ENCODE measurements at places on chromosomes 1 and 21.

DNA sequence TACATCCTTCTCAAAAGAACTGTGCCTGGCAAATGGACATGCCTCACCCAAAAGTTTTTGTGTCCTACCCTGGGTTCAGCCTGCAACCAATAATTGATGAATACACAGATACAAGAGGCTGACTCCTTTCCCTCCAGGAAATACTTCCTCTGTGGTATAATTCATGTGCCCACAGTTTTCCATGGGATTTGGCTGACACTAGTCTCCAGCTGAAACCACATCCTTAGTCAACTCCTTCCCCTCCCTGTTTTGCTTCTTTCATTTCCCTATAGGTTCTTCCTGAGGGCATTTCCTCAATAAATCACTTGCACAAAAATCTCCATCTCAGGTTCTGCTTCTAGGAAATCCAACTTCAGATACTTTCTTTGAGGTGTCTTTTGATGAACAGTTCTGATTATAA, 436.6 kb upstream of the C1orf87 start:
- ATAC-seq, result no peak

DNA sequence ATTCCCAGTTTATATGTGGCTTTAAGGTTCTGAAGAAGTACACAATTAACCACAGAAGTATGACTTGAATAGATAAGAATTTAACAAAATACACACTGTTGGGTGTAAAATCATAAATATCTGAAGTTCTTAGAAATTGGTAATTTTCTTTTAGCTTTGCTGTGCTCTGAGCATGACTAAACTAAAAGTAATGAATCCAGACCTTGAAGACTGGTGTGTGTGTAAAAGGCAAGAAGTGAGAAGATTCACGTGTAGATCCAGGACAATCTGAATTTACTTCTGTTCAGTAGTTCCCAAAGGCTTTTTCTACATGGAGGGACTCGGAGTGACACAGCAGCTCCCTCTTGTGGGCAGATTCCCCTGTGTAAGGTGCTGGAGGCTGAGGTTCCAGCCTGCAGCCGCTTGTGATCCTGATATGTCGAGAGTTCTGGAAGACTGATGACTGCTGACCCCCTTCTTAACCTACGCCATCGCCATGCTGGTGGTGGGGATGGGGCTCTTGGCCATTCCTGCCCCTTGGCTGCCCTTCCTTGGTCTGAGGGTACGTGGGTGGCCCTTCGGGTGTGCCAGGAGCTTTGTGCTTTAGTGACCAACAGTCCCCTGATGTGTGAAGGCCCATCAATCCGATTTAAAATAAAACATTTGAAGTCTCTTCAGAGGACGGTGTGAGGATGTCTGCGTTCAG, 62.7 kb downstream of the ADARB1 start:
- ATAC-seq, result peak; percentile 85

DNA sequence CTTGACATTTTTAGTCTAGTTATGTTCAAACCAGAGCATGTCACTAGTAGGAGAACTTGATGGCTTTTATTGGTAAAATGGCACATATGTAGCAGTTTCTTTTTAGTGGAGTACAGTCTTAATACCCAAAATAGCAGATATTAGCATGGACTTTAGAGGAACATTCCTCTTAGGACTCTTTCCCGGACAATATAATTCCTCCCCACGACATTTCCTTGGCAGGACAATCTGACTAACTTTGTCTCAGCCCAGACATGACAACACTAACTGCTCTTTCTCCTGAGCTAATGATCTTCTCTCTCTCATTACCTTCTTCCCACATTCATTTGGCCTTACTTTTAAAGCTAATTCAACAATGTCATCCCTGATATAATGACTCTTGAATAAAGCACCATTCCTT, 62.5 kb downstream of the ADAMTS1 start:
- ATAC-seq, result no peak

- no peak for ATAC-seq
Observed at GRCh38 chr1:7043719-7044535, 258.7 kb downstream of the CAMTA1 start.

DNA sequence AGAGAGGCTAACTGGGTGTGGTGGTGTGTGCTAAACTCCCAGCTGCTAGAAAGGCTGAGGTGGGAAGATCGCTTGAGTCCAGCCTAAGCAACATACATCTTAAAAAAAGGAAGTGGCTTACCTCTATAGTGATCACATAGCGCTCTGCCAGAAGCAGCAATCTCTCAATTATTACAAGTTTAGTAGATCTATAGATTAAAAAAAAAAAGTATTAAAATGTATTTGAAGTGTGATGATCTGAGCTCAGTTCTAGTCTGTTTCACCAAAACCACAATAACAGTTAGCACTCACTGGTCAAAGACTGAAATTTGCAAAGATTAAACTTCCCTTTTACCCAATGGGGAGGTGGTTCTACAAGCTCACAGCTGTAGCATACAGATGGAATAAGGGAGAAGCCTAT, 76.3 kb downstream of the USP24 start:
- ATAC-seq, result no peak

DNA sequence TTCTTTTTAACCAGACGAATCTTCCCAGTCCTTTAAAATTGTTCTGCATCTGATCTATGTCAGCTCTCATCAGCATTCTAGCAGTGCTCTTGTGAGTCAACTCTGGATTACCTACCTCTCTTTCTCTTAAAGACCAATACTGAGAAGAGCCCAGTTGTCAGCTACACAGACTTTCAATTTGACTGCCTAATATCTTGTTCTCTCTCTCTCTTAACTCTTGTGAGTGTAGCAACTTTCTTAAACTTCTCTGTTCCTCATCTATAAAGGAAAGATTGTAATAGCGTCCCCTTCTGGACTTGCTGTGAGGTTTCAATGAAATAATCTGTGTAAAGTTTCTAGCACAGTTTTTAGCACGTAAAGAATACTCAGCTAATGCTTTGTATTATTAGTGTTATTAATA, 499.3 kb upstream of the ADAMTS5 start:
- ATAC-seq, result no peak

All from SK-N-SH treated with all-trans-retinoic acid at 6 μM for 48 hours (cell line).